Stimulated activated CD4-positive, alpha-beta T cell treated with anti-CD3 and anti-CD28 coated beads, Interleukin-1b, Interleukin-23, amount 100 ng/mL, for 1 hour (primary cell): ENCODE measurements at places on chromosomes 11 and 22.

GRCh38 chr22:18024276-18024939, at the start of gene MICAL3:
Gene MICAL3, minus strand, starts transcription at chr22:18024561. Its CDS starts 117,749 bp downstream, at chr22:17906812.
- DNase-seq, result peak; percentile 21

- DNase-seq, result no peak
These were observed 72.1 kb downstream of the C22orf31 start for GRCh38 chr22:28989484-28989883.

DNA sequence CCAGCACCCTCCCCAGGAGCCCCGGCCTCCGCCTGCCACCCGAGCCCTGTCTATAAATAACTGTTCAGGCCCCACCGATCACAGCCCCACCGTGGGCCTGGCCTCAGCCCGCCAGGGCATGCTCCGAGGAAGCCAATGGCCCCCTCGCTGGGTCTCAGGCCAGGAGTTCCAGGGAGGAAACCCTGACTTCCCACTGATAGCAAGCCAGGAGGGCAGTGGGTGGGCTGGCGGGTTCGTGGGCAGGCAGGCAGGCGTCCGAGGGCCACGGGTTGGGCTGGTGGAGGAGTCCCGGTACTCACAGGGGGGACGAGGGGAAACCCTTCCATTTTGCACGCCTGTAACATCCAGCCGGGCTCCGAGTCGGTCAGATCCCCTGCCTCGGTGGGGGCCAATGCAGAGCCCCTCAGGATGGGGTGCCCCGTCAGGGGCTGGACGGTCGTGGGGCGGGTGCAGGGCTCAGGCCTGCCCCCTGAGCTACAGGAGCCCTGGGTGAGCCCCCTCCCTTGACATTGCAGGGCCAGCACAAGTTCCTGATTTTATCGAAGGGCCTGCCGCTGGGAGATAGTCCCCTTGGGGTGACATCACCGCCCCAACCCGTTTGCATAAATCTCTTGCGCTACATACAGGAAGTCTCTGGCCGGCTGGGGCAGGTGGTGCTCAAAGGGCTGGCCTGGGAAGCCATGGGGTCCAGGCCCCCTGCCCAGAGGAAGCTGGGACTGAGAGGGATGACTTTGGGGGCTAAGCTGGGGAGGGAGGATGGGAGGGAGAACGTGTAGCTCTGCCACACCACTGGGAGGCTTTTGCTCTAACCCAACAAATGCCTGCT, at the start of gene SPI1:
Gene SPI1 (minus strand): TSS at position 538 of the 826 bp plus-strand sequence. CDS start 194 bp downstream, at position 344.
- DNase-seq, result no peak

DNA sequence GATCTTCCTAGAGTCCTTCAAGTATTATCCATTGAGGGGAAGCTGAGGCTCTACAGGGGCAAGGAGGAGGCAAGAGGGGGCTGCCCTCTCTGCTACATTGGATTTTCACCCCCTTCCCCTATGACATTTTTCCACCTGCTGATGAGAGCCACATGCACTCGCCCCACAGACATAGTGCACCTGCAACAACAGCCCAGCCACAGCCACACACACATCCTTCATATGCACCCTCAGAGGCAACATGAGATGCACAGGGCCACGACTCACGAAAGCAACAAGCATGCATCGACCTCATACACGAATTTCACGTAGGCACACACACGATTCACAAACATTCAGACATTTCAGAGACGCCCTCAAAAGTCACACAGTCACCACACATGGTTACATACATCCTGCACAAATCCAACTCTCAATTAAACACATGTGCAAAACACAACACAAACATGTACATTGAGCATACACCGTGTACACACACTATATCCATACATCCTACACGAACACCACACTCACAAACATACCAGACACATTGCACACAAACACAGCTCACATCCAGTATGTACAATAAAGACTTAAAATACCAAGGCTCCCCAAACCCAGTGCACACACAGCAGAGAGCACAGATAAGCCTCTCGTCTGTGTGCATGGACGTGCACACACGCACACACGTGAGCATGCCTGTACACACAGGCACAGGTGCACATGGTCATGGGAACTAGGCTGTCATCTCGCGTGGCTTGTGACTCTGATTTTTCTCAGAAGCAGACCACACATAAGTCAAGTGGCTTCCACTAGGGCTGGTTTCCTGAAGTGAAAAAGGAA, 6.3 kb upstream of the LRRC32 start:
- no peak for DNase-seq

DNA sequence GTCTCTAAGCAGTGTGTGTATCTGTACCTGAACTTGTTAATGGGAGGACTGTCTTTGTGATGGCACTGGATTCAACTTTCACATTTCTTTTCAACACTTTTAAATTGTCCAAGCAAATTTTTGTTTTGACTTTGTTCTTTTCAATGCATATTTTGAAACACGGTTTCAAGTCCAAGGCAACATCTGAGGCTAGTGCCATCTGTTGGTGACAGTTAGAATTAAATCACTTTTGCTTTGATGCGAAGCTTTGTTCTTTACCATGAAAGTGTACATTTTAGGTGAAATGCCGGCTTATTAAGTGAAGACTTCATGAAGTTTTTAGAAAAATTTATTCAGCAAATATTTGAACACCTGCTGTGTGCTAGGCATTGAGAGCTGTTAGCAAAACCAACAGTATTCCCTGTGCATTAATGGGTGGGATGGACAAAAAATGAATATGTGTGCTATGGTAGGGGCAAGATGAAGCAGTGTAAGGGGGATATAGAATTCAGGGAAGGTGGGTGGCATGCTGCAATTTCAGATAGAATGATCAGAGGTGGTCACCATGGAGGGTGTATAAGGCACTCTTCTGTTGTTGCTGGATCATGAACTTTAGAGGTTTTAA, 70.2 kb downstream of the DDX10 start:
- no peak for DNase-seq

GRCh38 chr11:31387379-31387778, 17.7 kb downstream of the DNAJC24 start:
- no peak for DNase-seq

DNA sequence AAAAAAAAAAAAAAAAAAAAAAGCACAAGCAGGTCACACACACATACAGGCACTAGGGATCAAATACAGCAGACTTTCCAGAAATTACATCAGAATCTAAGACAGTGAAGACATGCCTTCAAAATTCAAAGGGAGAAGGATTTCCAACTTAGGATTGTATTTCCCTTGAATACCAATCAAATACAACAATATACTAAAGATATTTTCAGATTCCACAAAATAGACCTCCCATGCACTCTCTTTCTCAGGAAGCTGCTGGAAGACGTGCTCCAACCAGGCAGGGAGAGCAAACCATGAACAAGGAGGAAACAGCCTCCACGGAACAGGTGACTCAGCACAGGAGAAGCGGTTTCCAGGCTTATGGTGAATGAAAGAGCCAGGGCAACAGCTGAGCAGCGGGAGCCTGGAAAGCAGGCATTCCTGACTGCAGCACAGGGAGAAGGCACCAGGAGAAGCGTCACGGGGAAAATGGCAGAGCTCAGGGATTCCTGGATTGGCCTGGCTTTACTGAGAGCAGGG, 32.0 kb downstream of the TMEM184B start:
- DNase-seq, result no peak

GRCh38 chr11:29321293-29322132, 695.3 kb downstream of the KCNA4 start:
- no peak for DNase-seq

DNA sequence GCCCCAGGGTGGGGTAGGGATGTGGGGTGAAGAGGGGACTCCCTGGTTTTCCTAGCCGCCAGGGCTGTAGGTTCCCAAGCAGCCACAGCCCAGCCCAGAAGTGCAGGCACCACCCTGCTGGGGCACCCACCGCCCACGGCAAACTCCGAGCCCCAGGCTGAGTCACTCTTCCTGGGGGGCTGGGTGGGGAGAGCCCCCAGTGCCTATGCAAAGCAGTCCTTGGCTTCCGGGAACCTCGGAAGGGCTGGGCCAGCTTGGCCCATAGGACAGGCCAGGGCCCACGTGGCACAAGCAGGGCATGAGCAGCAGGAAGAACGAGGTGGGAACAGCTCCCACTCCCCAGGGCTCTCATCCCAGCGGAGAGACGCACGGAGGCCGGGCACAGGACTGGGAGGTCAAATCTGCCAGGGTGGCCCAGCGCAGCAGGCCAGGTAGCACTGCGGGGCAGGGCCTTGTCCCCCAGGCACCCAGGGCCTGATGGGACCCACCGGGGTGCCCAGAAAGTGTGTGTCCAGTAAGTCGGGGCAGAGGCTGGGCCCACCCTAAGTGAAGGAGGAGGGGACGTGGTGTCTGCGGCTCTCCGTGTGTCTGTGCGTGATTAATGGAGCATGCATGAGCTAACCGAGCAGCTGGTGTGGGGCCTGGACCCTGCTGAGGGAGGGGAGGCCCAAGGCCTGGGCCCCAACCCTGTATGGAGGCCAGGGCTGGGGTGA, 4.6 kb upstream of the IL17REL start:
- no peak for DNase-seq

- DNase-seq, result no peak
These were observed at the start of gene SHANK2 for GRCh38 chr11:71252269-71252769. Gene SHANK2, minus strand, starts transcription at chr11:71252577. Its CDS starts 105,251 bp downstream, at chr11:71147326.

DNA sequence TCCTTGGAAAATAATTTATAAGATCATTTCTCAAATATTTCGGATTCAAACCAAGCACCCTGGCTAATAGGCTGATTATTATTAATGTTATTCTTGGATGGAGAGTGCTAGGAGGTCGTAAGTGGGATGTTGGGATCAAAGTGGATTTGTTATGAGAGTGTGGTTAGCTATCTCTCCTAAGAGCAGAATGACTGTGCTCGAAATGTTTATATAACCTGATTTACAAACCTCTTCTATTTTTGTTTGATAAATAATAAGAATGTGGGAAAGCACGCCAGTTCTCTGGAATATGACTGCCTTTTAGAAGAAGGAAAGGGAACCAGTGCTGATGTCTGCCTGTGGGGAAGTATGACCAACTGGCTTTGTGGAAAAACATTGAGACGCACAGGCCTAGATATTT, 527.5 kb downstream of the NTM start:
- DNase-seq, result no peak

GRCh38 chr11:56509439-56509838, 18.3 kb upstream of the OR5M8 start:
- DNase-seq, result no peak

GRCh38 chr22:29563652-29564460, 10.3 kb upstream of the THOC5 start:
- no peak for DNase-seq

DNA sequence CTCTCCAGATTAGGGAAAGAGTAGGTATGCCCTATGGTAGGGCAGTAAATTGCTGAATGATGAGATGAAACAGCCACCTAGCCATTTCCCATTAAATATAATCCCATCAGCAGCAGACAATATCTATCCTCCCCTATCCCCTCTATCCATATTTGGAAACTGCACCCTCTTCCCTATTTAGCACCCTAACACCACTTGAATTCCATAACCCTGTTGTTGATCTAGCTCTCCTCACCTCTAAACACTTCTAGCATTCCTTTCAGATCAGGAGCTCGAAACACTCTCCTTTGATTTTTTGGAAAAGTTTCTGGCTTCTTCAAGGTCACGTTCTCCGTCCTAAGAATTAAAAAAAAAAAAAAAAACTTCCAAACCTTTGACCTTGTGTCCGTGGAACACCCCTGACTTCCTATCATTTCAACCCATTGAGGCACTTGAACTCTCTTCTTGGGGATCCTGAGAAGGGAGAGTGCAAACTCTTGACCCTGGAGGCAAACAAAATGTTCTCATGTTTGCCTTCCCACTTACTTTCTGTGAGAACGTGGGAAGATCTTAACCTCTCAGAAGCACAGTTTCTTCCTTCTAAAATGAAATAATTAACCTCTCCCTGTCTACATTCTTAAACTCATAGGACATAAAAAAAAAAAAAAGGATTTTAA, 19.0 kb downstream of the TRIM5 start:
- DNase-seq, result no peak

GRCh38 chr22:36226189-36226588, 13.1 kb downstream of the APOL2 start:
- DNase-seq, result no peak

- DNase-seq, result no peak
These were observed 2.1 kb downstream of the SLC43A1 start for GRCh38 chr11:57513452-57513795.

- no peak for DNase-seq
These were observed 32.2 kb downstream of the DIXDC1 start for GRCh38 chr11:111969344-111969743.

DNA sequence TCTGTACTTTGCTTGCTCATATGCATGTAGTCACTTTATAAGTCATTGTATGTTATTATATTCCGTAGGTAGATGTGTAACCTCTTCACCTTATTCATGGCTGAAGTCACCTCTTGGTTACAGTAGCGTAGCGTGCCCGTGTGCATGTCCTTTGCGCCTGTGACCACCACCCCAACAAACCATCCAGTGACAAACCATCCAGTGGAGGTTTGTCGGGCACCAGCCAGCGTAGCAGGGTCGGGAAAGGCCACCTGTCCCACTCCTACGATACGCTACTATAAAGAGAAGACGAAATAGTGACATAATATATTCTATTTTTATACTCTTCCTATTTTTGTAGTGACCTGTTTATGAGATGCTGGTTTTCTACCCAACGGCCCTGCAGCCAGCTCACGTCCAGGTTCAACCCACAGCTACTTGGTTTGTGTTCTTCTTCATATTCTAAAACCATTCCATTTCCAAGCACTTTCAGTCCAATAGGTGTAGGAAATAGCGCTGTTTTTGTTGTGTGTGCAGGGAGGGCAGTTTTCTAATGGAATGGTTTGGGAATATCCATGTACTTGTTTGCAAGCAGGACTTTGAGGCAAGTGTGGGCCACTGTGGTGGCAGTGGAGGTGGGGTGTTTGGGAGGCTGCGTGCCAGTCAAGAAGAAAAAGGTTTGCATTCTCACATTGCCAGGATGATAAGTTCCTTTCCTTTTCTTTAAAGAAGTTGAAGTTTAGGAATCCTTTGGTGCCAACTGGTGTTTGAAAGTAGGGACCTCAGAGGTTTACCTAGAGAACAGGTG, 11.1 kb downstream of the CCND1 start:
- no peak for DNase-seq

- no peak for DNase-seq
These were observed 58.9 kb downstream of the CDKN1C start for GRCh38 chr11:2826679-2827056.

- no peak for DNase-seq
These were observed 658.6 kb upstream of the ANO5 start for GRCh38 chr11:21534288-21534687.

- no peak for DNase-seq
These were observed 1.6 kb upstream of the CHRM4 start for GRCh38 chr11:46393231-46393616.

- DNase-seq, result no peak
These were observed 12.8 kb downstream of the SCYL1 start for GRCh38 chr11:65537620-65538231.

GRCh38 chr11:33893711-33894397, 2.0 kb upstream of the LMO2 start:
- peak; percentile 18 for DNase-seq

- DNase-seq, result no peak
These were observed 112.1 kb upstream of the BDNF start for GRCh38 chr11:27812341-27812740.

- no peak for DNase-seq
These were observed 1.3 kb upstream of the ZNF70 start for GRCh38 chr22:23752090-23752691.

GRCh38 chr22:26888887-26889286, 231.5 kb downstream of the MIAT start:
- no peak for DNase-seq

GRCh38 chr11:34727228-34727737, 106.4 kb downstream of the EHF start:
- DNase-seq, result no peak
